ENCODE measurements at places on chromosomes 13 and 19.

- DNase-seq: no peak
Measured at GRCh38 chr19:51143486-51143885, 1.4 kb downstream of the SIGLEC7 start.

- DNase-seq: no peak
Measured at GRCh38 chr13:42794577-42795275, 13.3 kb downstream of the FAM216B start.

DNA sequence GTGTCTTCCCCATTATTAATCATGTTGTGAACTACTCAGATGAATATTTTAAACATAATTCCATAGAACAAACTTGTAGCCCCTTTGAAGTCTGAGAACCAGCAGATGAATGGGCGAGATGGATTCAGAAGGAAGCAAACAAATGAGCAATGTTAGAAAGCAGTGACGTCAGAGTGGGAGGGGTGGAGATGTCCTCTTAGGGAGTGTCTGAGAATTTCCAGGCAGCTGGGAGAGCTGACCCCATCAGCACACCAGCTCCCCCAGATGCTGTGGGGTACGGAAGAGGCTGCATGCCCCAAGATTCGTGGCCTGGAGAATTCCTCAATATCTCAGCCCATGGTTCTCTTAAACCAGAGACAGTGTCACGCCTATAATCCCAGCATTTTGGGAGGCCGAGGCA lies 68.6 kb downstream of the DPF1 start:
- no peak for DNase-seq

GRCh38 chr13:21636656-21637055 lies 32.7 kb upstream of the MICU2 start:
- no peak for DNase-seq

GRCh38 chr19:51546650-51547396 lies 15.4 kb upstream of the SIGLEC6 start:
- DNase-seq: no peak

DNA sequence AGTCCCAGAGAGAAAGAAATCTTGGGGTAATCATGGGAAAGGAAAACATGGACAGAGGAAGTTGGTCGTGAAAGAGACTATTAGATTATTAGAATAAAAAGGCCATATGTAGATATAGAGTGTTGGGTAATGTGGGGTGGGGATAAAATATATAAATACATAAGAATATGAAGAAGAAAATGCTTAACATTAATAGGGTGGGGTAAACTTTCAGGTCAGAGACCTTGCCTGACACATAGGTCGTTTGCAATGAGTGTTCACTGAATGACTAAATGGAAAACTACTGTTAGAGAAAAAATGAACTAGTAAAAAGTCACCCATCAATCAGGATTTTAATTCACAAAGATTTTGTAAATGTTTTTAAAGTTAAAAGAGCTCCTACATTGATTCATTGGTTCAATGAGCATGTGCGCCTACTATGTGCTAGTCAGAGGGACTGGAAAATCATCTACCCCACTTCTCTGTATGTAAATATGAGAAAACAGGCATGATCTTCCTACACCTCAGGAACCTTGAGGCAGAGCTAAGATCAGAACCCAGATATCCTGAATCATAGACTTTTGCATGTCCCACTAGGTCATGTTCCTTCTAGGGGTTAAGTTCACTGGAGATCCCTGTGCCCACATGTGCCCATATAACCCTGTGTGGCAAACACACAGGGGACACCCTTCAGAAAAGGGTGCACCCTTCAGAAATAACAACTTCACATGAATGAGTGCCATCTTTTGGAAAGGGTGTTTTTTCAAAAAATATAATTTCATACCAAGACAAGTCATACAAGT lies 24.6 kb upstream of the KLF12 start:
- no peak for DNase-seq

- DNase-seq: no peak
Measured at GRCh38 chr19:45473367-45473681, 5.5 kb downstream of the FOSB start.

DNA sequence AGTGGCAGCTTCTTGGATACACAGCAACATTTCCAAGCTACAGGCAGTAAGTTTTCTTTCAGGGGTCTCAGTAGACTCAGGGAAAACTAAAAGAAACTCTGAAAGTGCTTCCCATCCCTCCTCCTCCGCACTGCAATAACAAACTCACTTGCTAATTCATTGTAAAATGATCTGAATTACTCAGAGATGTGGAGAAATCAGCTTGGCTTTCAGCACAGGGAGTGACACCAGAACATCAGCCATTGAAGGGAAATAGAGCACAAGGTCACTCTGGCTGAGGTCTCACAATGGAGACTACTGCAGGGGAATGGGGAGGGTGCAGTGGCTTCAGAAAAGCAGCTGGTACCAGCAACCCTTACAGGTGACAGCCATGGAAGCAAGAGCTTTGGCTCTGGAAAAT lies 137.3 kb upstream of the SERP2 start:
- DNase-seq: no peak

DNA sequence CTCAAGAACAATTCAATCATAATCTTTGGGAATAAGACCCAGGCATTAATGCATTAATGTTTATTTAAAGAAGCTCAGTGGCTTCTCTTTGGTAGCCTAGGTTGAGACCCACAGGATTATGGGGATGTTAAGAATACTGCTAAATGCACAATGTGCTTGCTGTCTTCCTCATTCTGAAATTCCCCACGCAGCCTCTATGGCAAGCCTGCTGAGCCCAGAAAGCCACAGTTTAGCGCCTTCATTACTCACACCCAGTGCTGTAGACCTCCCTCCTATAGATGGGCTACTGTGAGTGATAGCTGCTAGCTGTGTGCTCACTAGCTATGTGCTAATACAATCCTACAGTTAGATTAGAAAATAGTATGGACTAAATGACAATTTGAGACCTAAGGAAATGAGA lies 90.6 kb downstream of the TNFSF13B start:
- DNase-seq: no peak

DNA sequence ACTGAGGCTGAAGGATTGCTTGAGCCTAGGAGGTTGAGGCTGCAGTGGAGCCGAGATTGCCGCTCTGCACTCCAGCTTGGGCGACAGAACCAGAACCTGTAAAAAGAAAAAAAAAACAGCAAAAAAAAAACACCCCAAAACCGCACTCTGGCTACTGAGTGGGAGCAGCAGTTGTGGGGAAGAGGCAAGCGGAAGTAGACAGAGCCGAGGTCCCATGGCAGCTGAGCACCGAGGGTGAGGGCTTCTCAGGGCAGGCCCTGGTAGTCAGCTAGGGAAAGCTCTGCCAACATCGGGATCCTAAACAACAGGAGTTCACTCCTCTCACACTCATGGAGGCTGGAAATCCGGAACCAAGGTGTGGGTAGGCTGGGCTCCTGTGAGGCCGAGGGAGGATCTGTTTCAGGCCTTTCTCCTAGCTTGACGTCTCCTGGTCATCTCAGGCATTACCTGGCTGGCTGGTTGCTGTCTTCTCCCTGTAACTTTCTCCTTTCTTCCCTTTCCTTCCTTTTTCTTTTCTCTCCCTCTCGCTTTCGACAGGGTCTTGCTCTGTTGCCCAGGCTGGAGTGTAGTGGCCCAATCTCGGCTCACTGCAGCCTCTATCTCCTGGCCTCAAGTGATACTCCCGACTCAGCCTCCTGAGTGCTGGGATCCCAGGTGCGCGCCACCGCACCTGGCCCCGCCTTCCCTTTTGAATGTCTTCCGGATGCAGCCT lies 15.8 kb upstream of the LATS2 start:
- DNase-seq: no peak

GRCh38 chr19:19562665-19563347 lies 24.7 kb downstream of the CILP2 start:
- no peak for DNase-seq

- DNase-seq: no peak
Measured at GRCh38 chr19:288911-289310, 2.3 kb downstream of the PLPP2 start.

- DNase-seq: no peak
Measured at GRCh38 chr19:1244693-1245451, 3.3 kb downstream of the ATP5F1D start.

- no peak for DNase-seq
Measured at GRCh38 chr19:2680808-2681207, 21.7 kb downstream of the GNG7 start.

- DNase-seq: no peak
Measured at GRCh38 chr13:92912629-92913028, 314.0 kb upstream of the GPC6 start.

DNA sequence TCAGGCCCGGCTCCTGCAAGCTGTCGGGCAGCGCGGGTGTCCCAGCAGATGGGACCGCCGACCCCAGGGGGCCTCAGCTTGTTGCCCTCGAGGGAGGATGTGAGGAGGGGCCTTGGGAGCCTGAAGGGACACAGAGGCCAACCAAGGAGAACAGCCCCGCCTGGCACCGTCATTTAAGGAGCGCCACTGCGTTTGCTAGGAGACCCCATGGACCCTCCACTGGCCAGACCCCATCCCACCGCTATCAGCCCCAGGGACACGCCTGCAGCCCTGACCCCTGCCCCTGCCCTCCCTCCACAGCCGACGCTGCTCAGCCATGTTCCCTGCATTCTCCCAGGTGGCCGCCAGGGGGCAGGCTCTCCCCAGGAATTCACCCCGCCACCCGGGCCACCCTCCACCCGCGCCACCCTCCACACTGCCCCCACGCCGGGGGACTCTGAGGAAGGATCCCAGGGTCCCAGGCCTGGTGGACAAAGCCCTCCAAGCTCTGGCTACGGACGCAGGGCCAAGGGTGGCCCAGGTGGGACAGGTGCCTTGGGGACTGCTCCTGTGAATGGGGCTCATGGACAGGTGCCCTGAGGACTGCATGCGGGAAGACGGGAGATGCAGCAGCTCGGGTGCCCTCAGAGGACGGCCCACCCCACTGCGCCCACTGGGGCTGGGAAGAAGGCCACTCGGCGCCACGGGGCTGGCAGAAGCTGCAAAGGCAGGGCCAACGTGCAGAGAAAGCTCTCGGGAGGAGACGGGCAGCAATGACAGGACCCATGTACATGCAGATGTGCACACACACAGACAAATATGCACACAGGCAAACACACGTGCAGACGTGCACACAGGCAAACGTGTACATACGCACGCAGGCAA lies 34.4 kb downstream of the PIP5K1C start:
- peak; percentile 65 for DNase-seq

DNA sequence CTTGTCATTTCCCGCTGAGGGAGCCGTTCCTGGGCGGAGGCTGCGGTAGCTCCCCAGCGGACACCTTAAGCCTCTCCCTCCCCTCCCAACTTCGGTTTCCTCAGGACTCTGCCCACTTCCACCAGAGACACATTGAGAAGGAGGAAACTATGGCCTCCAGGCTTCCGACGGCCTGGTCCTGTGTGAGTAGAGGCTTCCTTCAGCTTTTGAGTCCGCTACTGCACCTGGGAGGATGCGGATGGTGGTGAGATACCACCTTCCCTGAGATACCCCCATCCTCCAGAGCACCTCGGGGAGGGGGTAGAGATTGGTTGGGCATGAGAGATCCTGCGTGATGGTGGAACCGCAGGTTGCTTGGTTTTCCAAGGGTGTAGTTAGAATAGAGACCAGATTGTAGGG lies 955 bp downstream of the ZNF274 start:
- no peak for DNase-seq

DNA sequence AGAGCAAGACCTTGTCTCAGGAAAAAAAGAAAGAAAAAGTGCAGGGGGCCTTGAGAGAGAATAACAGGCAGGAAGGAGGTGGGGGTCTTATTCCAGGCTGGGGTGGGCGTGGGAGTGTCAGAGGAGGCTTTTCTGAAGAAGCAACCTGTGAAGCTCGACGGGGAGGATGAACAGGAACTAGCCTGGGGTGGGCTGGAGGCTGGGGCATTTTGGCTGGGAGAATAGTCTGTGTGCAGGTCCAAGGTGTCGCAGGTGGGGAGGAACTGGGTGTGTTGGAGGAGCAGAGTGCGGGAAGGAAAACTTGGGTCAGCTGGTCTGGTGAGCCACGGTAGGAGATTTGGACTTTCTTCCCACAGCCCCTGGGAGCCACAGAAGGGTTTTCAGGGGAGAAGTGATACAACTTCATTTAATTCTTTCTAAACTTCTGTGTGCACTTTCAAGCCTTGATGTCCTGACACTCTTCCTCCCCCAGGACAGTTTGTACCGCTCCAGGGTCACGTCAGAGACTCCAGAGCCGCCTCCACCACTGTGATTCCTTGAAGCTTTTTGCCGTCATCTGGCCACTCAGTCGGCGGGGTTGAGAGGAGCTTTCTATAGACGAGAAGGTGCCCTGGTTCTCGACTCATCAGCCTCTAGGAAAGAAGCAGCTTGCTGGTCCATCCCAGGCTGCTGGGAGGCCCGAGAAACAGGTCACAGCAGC lies 138.7 kb downstream of the SIPA1L3 start:
- no peak for DNase-seq

- no peak for DNase-seq
Measured at GRCh38 chr13:25380082-25380481, 8.3 kb downstream of the ATP8A2 start.

- DNase-seq: no peak
Measured at GRCh38 chr19:19652482-19653295, 9.2 kb upstream of the GMIP start.

DNA sequence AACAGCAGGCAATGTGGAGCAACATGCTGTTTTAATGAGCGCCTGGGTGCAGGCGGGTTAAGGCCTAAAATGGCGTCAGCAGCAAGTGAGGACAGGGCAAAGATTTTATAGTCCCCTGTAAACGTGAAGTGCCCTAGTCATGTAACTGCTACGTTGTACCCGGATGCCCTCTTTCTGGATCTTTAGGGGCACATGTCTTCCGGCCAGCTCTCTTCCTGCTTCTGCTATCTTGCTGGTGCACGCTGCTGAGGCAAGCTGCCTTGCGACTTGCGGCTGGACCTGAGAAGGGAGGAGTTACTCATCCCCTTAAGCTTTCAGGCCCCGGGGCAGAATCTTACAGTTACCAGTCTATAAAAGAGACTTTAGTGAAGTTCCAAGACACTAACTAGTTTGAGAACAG lies 303.6 kb upstream of the DACH1 start:
- DNase-seq: no peak

GRCh38 chr13:60646620-60647019 lies 249.6 kb downstream of the TDRD3 start:
- no peak for DNase-seq

- no peak for DNase-seq
Measured at GRCh38 chr13:102977471-102977870, 88.7 kb downstream of the SLC10A2 start.

DNA sequence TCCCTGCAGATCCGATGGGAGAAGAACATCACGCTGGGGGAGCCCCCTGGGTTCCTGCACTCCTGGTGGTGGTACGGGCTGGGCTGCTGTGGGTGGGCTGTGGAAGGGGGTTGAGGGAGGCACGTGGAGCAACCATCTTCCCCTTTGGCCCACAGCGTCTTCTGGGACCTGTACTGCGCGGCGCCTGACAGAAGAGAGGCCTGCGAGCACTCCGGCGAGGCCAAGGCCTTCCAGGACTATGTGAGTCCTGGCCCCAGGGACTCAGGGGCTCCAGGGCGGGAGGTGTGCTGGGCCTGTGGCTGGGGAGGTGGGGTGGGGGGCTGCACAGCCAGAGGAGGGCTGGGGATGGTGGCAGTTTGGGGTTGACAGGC lies 8.5 kb downstream of the SSBP4 start:
- DNase-seq: no peak
